ENCODE measurements at places on chromosomes 16 and 17.

DNA sequence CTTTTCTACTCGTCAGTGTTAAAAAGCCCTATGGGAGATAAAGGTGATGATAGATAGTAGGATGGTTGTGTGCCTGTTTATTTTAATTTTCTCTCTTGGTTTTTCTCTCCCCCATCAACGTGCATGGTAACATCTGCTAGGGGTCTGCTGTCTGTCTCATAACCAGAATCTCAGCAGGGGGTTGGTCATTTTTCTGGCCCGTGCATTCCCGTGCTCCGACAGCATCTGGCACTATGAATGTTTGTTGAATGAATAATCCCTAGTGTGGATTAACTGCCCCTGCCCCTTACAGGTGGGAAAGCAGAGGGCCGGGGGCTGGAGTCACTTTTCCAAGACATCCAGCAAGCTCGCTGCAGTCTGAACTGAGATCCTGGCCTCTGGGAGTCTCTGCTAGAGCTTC, 6.3 kb downstream of the CA5A start:
- no peak for DNase-seq

- peak; percentile 42 for DNase-seq
These were observed 51.3 kb downstream of the ZFP90 start for GRCh38 chr16:68590201-68590994.

DNA sequence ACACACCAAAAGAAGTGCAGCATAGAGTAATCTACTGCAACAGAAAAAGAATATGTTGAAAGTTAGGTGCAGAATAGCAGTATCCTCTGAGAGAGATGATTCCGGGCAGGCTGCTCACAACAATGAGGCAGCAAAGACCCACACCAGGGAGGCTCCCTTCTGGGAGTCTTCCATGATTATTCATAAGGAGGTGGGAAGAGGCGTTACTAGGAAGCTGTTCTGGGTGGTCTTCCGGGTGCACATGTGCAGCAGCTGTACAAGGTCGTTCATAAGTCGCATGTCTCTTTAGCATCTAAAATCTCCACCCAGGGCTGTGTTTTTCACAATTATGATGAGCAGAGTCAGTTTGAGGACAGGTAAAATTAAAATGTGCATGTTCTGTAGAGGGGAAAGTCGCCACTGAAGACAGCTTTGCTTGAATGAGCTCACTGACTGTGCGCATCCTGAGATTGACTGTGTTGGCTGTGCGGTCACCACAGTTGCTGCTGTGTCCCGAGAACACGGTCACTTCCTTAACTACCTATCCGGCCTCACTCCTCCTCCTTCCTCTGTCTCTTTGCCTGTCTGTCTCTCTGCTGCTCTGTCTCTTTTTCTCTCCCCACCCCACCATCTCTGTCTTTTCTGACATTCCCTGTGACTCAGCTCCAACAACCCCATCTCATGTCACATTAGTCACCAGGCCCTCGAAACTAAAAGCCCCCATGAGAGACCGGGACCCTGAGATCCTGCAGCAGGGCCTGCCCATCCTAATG, 125.5 kb upstream of the HSBP1 start:
- no peak for DNase-seq

DNA sequence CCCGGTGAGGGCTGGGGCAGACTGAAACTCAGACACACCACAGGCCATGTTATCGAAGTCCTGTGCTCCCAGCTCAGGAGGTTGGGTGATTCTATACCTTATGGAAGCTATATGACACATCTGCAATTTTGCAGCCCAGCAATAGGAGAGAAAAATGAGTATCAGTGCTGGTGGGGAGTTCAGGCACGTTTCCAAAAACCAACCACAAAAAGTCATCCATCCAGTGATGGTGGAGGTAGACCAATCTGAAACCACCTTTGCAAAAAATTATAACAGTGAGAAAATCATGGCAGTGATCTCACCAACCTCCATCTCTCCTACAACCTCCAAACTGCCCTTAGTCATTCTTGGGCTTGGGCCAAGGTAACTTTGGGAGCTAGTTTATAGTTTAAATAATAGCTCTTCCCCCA, 327.9 kb downstream of the SLC39A11 start:
- DNase-seq = no peak

DNA sequence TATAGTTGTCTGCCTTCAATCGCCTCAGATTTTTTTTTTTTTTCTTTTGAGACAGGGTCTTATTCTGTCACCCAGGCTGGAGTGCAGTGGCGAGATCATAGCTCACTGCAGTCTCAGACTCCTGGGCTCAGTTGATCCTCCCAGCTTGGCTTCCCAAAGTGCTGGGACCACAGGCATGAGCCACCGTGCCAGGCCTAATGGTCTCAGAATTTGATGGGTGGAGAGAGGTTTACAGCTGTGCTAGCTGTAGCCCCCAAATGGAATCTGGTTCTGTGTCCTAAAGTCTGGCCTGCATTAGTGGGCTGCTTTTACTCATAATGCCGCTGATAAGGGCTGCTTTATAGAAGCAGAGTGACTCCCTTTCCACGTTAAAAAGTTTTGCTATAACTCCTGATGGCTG, 5.1 kb downstream of the ZNRF1 start:
- no peak for DNase-seq

DNA sequence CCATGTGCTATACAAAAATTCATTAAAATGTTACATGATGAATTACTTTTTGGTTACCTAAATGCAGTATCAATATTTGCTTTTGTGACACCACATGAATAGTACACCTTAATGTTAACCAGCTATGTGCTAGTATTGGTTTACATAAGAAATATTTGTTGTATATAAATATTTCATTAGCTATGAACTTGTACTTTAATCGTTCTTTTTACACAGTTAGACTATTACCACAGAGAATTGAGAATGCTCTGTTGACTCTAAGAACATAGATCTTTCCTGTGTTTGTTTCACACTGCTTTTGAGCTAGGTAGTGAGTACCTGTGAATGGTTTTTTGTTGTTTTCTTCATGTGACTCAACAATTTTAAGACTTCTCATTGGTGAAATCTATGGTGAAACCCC, 93.4 kb downstream of the KANSL1 start:
- no peak for DNase-seq

DNA sequence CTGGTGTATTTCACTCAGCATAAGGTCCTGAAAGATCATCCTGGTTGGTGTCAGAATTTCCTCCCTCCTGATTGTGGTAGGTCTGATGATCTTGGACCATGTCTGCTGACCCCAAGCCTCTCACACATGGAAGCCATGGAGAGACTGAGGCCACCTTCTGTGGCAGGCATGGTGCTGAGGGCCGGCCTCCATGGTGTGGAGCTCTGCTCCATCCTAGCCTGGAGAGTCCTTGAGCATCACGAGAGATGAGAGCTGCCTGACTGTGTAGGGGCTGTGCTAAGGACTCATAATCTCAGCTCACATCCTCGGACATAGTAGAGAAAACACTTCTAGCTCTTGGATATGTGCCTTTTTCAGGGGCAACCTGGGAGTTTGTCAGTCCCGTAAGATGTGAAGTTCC, 40.6 kb downstream of the MPRIP start:
- DNase-seq = no peak

GRCh38 chr17:49404361-49404760, 10.3 kb downstream of the PHB1 start:
- DNase-seq = no peak

DNA sequence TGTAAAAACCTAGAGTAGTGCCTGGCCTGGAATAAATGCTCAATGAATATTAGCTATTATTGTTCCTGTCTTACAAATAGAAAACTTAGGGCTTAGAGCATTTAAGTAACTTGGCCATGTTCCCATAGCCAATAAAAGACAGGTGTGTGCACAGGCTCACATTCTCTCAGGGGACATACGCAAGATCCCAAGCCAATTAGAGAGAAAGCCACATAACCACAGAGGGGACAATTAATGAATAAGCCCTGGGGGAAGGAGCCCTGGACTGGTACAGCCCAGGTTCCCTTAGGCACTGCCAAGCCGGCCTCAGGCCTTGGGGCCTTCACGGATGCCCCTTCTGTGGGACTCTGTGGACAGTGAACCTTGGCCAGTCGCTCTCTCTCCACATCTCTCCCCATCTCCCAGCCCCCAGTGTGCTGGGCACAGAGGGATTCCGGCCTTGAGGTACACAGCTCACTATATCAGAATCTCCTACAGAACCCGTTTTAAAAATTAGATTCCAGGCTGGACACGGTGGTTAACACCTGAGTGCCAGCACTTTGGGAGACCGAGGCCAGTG, 27.3 kb upstream of the ABCC12 start:
- DNase-seq = no peak

Measured in stimulated activated CD8-positive, alpha-beta memory T cell treated with anti-CD3 and anti-CD28 coated beads, Interleukin-15, amount 100 ng/mL, for 24 hours (primary cell).